ENCODE measurements at places on chromosomes 11 and 22.

- DNase-seq: no peak
Observed at GRCh38 chr11:10803676-10804075, 5.0 kb downstream of the EIF4G2 start.

DNA sequence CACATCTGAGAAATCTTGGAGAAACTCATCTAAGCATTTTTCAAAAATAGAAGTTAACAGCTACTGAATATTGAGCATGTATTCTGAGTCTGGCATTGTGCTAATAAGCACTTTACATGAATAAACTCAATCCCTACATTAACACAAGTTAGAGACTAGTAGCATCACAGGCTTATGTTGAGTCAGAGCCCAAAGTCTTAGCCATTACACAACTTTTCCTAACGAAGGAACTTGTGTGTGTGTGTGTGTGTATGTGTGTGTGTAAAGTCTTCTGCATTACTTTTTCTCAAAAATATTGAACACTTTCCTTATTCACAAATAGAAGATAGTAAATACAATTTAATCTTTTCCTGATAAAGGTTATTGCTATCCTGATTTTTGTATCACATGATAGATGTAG is 8.7 kb upstream of the CLPB start:
- DNase-seq: no peak

DNA sequence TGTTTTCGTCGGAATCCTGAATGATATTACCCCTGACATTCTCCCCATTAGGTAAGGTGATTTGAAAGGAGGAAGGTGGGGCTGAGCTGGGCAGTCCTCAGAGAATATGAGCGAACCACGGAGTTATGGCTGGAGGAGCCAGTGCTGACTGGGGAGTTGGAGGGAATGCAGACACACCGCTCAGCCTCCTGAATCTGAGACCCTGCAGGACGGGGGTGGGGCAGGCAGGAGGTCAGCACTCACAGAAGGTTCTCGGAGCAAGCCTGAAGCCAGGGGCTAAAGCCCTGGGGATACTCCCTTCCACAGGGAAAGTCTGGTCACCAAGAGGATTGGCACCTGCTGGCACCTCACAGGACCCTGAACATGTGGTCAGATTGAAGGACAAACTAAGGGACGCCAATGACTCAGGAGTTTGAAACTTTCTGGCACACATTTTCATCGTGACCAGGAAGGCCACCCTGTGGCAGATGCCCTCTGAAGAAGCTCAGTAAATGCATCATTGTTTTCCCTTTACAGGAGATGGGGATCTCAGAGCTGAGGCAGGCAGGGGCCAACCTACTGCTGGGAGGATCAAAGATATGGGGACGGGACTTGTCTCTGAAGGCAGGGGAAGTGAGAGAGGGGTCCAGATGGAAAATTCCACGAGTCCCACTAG is 26.9 kb upstream of the FCHSD2 start:
- no peak for DNase-seq

DNA sequence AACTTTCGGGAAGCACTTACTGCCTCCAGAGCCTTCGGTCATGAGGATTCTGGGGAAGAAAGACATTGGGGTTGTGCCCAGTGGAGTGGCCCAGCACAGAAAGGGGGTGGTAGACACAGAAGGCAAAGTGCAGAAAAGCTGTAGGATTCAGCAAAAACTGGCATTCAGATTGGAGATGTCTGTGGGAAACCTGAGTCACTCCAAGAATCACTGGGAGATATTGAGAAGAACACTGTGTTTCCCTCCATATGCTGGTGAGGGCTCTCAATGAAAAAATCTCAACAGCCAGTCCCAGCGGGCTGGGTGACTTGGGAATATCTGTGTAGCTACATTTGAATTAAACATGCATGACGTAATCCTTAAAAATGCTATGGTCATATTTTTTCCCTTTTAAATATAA is 61.2 kb upstream of the RCN1 start:
- no peak for DNase-seq

DNA sequence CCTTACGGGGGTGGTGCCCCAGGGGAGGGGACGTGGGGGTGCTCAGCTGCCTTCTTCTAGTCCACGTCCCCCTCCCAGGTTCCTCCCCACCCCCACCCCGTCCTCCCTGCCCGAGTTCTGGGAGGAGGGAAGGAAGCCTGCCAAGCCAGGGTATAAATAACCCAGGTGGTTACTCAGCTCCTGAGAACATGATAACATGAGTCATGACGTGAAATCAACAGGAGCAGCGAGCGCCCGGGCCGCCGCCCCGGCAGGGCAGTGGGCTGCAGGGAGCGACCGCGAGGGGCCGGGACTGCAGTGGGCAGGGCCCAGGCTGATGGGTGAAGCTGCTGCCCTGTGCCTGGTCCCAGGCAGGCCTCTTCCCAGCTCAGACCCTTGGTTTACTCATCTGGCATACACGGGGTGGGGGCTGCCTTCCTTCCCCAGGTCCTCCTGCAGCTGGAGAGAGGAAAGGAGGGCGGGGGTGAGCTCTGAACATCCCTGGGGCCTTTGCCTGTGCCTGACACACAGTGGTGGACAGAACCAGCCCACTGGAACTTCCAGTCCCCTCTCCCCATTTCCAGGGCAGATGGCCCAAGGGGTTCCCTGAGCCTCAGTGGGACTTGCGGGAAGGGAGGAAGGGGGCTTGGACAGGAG is 8.8 kb upstream of the PDGFB start:
- DNase-seq: peak; percentile 56

- no peak for DNase-seq
Observed at GRCh38 chr11:19803506-19803998, 90.9 kb downstream of the NAV2 start.

- DNase-seq: peak; percentile 30
Observed at GRCh38 chr11:120400564-120401364, 64.6 kb downstream of the ARHGEF12 start.

DNA sequence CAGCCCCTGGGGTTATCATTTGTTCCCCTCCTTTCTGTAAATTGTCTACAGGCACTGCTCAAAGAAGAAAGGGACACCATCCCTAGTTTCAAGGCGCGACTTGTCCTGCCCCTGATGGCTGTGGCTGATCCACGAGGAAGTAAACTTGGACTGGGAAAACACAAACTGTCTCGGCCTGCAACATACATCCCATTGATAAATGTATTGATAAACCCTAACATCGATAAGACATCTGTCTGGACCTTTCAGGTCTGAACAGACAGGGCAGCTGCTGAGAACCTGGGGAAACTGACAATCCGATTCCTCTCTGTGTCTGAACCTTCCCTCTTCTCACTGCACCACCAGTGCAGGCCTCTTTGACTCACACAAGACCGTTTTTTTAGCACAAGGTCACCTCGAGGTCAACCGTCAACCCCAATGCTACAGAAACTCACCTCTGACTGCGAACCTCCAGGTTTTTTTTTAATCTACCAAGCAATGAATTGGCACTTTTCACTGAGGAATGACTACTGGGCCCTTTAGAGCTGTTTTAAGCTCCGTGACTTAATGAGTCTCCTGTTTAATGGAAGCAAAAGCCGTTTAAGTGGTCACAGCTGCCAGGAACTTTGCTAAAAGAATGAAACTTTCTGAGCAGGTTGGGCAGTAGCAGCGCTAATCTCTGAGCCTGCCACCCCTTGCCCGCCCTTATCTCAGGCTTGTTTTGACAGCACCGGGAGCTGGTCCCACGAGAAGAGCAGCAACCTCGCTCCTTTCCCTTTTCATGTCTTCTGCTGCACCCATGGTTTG is 203.8 kb upstream of the TMEM45B start:
- no peak for DNase-seq

Measured in HEK293T (cell line).